Inflammatory macrophage treated with lipopolysaccharide for 4 hours (primary cell): ENCODE measurements at places on chromosomes 16 and 17.
A peak's percentile ranks its signal among the peaks of the same experiment; 100 is the strongest.

DNA sequence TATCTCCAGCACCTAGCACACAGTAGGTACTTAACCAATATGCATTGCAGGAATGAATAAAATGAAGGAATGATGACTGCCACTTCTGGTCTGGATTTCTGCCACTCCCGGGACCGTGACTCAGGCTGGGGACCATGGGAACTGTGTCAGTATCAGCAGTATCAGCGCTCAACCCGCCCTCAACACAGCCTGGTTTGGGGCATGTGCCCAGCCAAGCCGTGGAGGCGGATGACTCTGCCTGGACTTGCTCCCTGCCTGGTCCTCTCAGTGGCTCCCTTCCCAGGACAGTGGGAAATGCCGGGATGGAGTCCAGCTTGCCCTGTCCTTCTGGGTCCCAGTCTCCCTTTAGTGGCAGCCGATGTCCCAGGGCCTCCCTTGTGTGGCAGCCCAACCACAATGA, 55.1 kb downstream of the SRCIN1 start:
- DNase-seq: no peak

DNA sequence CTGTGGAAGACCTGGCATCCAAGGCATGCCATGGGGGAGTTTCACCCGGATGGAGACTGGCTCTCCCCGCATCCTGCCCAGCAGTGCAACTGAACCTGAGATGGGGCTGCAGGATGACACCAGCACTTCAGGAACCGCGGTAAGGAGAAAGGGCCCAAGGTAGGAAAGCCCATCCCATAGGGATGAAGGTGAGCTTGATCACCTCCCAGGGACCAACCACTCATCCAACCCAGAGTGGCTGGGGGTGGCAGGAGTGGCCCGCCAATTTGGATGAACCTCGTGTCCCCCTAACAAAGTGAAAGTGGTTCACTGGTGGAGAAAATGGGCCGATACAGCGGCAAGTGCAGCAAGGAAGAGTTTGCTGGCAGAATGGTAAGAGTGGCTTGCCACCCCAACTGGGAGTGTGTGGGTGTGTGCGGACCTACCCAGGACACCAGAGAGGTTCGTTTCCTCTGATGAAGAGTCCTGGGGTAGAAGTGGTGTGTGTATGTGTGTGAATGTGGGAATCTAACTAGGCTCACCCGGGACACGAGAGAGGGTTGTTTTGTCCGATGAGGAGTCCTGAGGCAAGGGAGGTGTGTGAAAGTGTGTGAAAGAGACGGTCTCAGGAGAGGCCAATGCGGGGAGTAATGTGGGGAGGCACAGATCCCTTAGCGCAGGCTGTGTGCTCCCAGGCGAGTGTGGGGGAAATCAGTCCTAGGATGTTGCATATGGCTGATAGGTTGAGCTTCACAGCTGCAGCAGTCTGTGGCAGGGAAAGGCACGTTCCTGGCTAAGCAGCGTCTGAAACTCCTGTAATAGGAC, 22.6 kb downstream of the ACSM1 start:
- DNase-seq: no peak

GRCh38 chr17:4540224-4540651, 14.9 kb downstream of the MYBBP1A start:
- peak; percentile 5 for DNase-seq

GRCh38 chr17:56320443-56320842, 167.2 kb downstream of the ANKFN1 start:
- DNase-seq: no peak

- DNase-seq: no peak
Observed at GRCh38 chr17:56540836-56541235, 52.7 kb upstream of the NOG start.
